ENCODE measurements at places on chromosomes 7 and 10. TPM values are rescaled to one million over a fixed set of nuclear protein-coding genes. Genes with fewer than 3 reads are reported as not detected.
A peak's percentile ranks its signal among the peaks of the same experiment; 100 is the strongest.

CYP17A1 gene
- not detected for polyA plus RNA-seq

TSPAN33 gene
- polyA plus RNA-seq = 13.0 TPM

DNA sequence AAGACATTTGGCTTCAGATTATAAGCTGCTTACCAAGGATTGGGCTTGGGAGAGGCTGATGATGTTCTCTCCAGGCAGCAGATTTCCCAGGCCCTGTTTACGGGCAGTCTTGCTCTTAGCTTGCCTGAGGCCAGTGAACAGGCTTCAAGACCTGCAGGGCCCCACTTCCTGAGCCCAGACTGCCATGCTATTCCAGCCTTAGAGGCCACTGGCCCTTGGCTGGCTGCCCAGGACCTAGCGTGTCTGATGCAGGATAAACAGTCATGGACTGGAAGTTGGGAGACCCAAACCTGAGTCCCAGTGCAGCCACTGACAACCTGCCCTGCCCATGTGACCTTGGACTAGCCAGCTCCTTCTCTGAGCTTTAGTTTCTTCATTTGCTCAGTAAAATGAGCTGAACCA, 2.9 kb downstream of the PRXL2A start:
- DNase-seq = no peak

GRCh38 chr10:111118758-111119157, 41.9 kb downstream of the ADRA2A start:
- no peak for DNase-seq

GRCh38 chr10:75967491-75967890, 536.1 kb downstream of the LRMDA start:
- DNase-seq = no peak

GRCh38 chr7:8178353-8178752, 83.6 kb downstream of the ICA1 start:
- DNase-seq = no peak

- no peak for DNase-seq
Measured at GRCh38 chr10:1100691-1101368, 44.6 kb downstream of the WDR37 start.

GRCh38 chr7:74575083-74575784, 82.3 kb upstream of the GTF2I start:
- DNase-seq = no peak

ZNF25 gene
- polyA plus RNA-seq = 4.7 TPM

ASIC3 gene
- polyA plus RNA-seq = not detected

- DNase-seq = no peak
Measured at GRCh38 chr10:12419262-12419847, 70.0 kb downstream of the CAMK1D start.

ANKRD30A gene
- polyA plus RNA-seq = not detected

CHAT gene
- not detected for polyA plus RNA-seq

- no peak for DNase-seq
Measured at GRCh38 chr7:37031571-37032257, 307.4 kb upstream of the AOAH start.

DNA sequence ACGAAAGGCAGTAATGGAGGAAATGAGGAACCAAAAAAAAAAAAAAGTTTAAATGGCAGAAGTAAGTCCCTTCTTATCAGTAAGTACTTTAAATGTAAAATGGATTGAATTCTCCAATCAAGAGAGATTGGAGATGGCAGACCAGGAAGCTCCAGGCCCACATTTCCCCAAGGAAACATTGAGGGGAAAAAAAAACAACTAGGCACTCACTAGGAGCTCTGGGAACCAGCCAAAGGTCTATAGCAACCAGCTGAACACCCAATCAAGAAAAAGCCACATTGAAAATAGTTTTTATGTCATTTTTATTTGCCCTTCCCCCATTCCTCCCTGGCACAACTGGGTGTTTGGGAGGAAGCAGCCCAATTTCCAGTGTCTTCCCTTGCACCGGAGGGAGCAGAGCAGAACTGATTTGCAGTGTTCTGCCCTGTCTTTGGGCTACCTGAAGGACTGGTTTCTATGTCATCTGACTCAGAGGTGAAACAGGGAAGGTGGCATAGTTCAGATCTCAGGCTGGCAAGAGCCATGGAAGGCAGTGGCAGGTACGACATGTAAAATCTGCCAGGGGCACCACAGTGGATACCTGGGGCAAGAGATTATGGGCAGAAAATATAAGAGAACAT, 121.9 kb downstream of the SMURF1 start:
- DNase-seq = no peak

- no peak for DNase-seq
Measured at GRCh38 chr10:80324891-80325364, 31.6 kb downstream of the DYDC1 start.

GRCh38 chr7:140653319-140654108, 12.9 kb upstream of the DENND2A start:
- DNase-seq = peak; percentile 41

GRCh38 chr10:75582102-75582501, 150.7 kb downstream of the LRMDA start:
- DNase-seq = no peak

DNA sequence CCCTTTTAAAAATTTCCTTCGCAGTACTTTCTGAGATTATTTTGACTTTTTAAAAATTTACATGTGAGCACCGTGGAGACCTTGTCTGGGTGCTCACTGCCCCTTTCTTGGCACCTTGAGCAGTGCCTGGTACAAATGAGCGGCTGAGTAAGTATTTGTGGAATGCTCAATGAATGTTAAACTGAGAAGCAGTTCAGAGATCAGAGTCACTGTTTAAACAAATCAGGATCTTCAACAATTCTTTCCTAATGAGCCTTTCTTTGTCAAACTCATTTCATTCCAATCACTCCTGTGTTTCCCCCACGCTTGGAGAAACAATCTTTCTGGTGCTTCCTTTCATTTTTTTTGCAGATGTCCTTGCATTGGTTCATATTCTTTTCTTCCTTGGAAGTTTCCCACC, 611.3 kb upstream of the GALNT17 start:
- no peak for DNase-seq

NEUROG3 gene
- polyA plus RNA-seq = not detected

PTF1A gene
- polyA plus RNA-seq = not detected

GRCh38 chr7:138125598-138126111, 49.4 kb downstream of the AKR1D1 start:
- DNase-seq = no peak

DNA sequence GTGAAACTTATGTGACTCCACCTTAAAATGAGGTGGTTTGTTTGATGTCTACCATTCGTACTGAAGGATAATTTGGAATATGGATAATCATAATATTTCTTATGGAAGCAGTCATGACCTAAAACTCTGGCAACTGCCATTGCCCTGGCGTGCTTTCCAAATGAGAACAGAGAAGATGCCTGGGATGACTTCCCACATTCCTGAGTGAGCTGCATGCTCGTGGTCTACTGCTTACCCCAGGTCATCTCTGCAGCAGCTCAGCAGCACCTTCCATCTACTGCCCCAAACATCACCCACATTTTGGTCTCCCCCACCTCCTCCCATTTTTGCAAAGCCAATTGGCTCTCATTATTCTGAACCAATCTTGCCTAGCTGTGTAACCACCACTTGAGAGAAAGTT, 40.1 kb downstream of the LYZL1 start:
- no peak for DNase-seq

DNA sequence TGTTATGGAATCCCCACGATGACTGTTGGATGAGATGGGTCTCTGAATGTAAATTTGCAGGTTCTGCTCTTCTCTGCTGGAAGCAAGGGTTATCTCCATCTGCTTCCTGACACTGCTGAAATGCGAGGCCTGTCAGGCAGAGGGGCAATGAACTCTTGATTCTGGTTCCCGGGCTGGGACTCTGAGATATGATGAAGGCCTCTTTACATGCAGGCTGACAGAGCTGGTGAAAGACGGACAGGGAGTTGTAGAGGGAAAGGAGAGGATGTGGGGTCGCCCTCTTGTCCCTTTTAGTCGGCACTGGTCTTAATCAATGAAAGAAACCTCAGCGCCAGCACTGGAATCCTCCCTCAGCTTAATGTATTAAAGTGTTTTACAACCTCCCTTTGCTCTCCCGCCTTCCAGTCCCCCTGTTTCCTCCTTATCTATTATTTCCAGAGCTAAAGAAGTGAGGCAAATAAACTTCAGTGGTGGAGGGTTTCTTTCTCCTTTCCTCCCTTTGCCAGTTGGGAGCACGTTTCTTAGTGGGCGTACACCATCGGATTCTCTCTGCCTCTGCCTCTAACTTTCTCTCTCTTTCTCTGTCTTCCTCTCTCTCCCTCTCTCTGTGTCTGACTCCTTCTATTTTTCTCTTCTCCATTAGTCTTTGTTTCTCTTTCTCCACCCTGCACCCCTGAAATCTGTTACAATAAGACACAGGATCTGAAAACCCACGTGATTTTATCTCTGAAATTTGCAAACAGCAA, 145.6 kb downstream of the BAMBI start:
- no peak for DNase-seq

LRRC27 gene
- 4.9 TPM for polyA plus RNA-seq

DNA sequence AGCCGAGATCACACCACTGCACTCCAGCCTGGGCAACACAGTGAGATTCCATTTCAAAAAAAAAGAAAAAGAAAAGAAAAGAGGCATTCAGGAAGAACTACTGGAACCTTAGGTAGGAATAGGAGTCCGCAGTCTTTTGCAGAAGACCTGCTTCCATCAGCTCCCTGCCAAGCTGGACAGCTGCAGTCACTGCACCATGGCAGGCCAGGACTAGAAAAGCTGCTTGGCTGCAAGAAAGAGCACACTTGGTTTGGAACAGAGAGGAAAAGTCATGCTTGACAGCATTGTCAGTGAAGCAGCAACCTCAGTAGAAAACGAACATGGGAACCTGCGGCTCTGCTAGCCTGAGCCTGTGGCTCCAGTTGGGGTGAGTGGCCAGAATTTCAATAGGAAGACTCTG, 104.3 kb downstream of the MARCHF5 start:
- no peak for DNase-seq

DNA sequence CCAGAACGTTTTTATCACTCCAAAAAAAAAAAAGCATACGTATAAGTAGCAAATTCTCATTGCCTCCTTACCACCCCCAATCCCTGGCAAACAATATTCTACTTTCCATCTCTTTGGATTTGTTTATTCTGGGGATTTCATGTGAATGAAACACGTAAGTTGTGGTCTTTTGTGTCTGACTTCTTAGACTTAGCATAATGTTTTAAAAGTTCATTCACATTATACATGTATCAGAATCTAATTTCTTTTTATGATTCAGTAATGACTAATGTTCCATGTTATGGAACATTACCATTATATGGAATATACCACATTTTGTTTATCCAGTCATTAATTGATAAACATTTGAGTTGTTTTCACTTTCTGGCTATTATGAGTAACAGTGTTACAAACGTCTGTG, 12.5 kb upstream of the KLHL7 start:
- no peak for DNase-seq

DNA sequence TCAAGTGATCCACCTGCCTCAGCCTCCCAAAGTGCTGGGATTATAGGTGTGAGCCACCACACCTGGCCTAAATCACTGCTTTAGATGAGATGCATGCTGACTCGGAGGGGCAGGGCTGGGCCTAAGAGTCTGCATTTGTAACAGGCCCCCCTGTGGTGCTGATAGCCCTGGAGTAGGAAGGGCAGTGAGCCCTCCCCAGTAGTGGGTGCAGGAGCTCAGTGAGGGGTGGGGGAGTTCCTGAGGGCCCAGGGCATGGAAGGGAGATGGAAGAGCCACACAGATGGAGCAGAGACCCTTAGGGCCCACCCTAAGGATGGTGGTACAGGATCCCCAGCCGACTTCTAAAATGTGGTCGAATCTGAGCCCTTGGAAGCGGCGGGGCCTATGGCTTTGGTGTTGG, 131.7 kb upstream of the PPIF start:
- no peak for DNase-seq

TLL2 gene
- not detected for polyA plus RNA-seq

DNA sequence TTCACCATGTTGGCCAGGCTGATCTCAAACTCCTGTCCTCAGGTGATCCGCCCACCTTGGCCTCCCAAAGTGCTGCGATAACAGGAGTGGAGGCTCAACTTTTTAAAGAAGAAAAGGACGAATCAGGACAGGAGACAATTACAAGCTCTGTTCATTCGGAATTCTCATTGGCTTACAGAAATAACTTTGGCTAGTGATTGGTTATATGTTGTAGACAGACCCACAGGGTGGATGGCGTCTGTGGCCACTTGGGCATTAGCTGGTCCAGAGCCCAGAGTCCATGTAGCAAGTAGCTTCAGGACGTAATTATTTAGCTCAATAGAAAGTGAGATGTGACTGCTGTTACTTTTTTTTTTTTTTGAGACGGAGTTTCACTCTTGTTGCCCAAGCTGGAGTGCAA, 160.5 kb upstream of the TNRC18 start:
- no peak for DNase-seq

GRCh38 chr7:132376361-132377013, 199.8 kb downstream of the PLXNA4 start:
- no peak for DNase-seq

GRCh38 chr7:30694774-30695721, 12.8 kb upstream of the CRHR2 start:
- DNase-seq = no peak

GRCh38 chr10:14250496-14251076, 80.1 kb downstream of the FRMD4A start:
- no peak for DNase-seq

SORCS3 gene
- polyA plus RNA-seq = 0.66 TPM

DNA sequence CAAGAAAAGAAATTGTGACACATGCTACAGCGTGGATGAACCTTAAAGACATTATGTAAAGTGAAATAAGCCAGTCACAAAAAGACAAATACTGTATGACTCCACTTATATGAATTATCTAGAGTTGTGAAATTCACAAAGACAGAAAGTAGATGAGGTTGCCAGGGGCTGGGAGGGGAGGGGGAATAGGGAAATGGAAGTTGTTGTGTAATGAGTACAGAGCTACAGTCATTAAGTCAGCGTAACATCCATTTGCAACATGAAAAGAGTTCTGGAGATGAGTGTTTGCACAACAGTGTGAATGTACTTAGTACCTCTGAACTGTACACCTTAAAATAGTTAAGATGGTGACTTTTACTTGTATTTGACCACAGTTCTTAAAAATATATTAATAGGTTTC, 112.1 kb upstream of the CDK1 start:
- DNase-seq = no peak

- DNase-seq = no peak
Measured at GRCh38 chr7:25979605-25980004, 172.4 kb upstream of the NFE2L3 start.

DNA sequence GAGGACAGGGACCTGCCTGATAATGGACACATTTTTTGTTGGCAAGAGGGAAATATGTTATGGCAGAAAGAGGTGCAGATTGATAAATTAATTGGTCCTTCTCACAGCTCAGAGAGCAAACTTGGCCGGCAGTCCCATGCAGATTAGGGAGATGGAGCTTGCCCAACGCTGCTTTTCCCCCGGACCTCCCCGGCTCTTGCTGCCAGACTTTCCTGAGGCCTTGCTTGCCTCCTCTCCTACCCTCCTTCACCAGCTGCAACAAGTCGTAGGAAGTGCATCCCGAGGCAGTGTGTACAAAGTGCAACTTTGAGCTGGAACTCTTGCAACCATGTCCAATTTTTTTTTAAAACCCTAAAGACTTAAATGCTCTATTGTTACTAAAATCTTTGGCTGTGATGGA, 215.5 kb downstream of the LRMDA start:
- DNase-seq = no peak

OR6V1 gene
- not detected for polyA plus RNA-seq

TMEM26 gene
- not detected for polyA plus RNA-seq

EFCAB10 gene
- polyA plus RNA-seq = not detected

Data from naive thymus-derived CD4-positive, alpha-beta T cell (primary cell).